ENCODE measurements at places on chromosomes 5 and 9.

DNA sequence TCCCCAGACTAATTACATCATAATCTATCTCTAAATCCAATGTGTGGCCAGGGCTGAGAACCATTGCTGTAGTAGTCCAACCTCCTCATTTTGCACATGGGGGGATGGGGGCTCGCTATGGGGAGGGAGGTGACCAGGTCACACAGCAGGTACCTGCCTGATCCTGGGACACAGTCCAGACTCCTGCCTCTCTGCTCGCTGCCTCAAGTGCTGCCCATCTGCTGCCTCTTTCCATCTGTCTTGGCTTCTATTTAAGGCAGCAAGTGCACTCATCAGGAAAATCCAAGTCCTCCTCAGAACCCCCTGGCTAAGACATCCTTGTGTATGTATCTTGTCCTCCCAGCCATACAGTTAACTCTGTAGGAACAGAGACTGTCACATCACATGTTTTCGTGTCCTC lies 57.7 kb upstream of the FRRS1L start:
- DNase-seq = no peak

GRCh38 chr5:34499001-34499734 lies 157.0 kb upstream of the RAI14 start:
- DNase-seq = peak; percentile 82

DNA sequence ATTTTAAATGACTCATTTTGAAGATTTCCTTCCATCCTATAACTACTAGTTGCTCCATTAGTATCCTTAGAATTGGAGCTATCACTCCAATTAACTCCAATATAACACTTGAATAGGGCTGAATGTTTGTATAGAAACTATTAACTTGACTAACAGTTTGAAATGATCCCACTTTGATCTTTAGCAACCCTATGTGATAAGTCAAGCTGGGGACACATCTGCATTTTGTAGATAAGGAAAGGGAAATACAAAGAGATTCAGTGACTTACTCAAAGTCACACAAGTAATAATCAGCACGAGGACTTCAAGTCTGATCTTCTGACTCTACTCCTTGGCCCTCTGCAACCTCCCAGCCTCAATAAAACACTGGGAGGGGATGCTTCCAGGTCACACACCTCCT lies 101.1 kb downstream of the TMEM215 start:
- no peak for DNase-seq

GRCh38 chr9:121581786-121582600 lies 69.4 kb upstream of the DAB2IP start:
- DNase-seq = no peak

DNA sequence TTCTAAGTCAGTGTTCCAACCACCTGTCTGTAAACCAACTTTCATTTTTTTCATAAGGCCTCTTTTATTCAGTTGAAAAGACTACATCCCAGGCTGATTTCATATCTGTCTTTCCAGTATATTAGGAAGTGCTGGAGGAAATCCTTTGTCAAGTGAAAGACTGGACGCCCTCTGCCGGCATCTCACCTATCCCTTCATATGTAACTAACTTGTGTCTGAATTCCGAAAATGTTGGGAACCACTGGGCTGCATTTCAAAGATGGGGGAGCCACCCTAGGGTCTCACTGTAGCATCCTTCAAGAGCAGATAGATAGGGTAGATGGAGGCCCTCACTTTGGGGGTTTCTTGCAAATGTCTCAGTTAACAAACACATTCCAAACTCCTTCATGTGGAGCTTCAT lies 569.8 kb downstream of the CTNND2 start:
- no peak for DNase-seq

DNA sequence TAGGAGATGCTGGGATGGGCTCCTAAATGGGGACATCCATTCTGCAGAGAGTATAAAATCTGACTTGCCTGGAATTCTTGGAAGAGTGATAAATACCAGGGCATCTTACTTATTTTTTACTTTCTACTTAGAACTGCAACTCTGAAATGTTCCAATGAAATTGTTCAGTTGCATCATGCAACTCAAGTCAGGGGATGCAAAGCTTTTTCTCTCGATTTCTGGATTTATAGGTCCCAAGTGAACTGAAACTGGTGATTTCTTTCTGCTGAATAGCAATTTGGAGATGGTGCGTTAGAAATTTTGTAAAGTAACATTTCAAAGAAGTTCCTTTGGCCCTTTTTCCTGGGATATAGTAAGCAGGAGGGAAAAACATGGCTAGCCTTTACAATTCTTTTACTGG lies 238.4 kb upstream of the CD180 start:
- no peak for DNase-seq

GRCh38 chr9:14127656-14128055 lies 186.3 kb downstream of the NFIB start:
- peak; percentile 50 for DNase-seq

DNA sequence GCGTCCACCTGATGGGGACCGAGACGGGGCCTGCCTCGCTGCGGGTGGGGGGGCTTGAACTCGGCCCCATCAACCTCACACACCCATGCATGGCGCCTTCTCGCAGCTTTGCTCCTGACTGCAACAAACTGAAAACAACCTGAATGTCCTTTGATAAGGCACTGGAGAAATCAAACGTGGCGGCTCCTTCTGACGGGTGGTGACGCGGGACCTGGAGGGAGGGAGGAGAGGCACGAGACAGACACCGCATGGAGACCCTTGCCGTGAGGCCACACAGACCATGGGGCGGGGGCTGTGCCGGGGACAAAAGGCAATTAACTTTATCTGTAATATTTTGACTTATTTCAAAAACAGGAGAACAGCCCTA lies 48.6 kb downstream of the NACC2 start:
- no peak for DNase-seq

DNA sequence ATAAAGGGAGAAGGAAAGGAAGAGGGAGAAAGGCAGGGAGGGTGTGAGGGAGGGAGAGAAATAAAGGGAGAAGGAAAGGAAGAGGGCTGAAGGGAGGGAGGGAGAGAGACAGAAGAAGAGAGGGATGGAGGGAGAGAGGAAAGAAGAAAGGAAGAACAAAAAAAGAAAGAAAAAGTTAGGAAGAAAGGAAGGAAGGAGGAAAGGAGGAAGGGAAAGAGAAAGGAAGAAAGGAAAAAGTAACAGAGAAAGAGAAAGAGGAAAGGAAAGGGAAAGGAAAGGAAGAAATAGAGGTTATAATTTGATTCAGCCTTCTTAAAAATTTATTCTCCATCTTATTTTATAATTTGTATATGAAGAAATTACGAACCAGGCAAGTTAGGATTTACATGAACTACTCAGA lies 836.6 kb upstream of the C9orf72 start:
- DNase-seq = no peak

- peak; percentile 11 for DNase-seq
Observed at GRCh38 chr5:113123618-113124017, 147.0 kb downstream of the DCP2 start.

DNA sequence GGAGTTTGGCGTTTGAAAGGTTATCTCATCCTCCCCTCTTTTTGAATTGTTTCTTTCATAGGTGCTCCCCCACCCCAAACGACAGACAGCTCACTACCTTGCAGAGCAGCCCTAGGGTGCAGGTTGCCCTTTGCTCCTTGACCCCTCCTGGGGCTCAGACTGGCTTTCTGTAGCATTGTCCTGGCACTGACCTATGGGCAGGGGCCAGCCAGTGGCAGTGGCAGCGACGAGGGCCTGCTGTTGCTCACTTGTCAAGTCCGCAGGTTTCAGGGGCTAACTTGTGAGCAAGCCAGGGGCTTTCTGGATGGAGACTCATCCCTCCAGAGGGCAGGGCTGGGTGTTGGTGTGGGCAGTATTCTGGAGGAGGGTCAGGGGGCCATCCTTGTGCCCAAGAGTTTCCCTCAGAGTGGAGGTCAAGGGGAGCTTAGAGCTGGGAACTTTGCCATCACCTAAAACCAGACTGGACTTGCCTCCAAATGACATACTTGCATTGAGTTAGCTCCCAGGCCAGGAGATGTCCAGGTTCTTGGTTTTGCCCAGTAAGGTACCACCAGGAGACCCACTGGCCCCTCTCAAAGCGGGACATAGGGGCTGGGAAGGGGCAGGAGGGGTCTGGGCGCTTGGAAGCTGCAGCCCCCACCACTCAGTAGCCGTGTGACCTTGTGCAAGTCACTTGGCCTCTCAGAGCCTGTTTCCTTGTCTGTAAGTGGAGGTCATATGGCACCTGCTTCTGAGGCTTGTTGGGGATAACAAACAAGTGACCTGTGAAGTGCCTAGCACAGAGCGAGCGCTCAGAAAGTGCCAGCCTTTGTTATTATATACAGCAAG lies 53.5 kb upstream of the CDKN2AIPNL start:
- DNase-seq = no peak

- no peak for DNase-seq
Observed at GRCh38 chr9:124514874-124515273, 7.7 kb upstream of the NR5A1 start.

DNA sequence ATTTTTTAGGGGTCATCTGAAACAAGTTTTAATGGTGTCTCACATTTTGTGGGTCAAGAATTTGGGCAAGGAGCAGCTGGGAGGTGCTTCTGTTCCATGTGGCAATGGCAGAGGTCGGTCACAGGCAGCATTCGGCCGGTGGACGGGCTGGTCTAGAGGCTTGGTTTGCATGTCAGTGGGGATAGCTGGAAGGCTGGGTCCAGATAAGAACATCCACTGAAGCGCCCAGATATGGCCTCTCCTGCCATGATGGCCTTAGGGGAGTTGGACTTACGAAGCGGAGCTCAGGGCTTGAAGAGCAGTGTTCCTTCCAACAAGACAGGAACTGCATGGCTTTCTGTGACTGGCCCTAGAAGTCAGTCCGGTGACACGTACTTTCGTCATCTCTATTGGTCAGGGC lies 30.3 kb downstream of the LHFPL2 start:
- DNase-seq = no peak
